ENCODE measurements at places on chromosomes 1 and 21.

GRCh38 chr1:98323906-98324358 lies 337.6 kb upstream of the SNX7 start:
- peak; percentile 73 for DNase-seq

DNA sequence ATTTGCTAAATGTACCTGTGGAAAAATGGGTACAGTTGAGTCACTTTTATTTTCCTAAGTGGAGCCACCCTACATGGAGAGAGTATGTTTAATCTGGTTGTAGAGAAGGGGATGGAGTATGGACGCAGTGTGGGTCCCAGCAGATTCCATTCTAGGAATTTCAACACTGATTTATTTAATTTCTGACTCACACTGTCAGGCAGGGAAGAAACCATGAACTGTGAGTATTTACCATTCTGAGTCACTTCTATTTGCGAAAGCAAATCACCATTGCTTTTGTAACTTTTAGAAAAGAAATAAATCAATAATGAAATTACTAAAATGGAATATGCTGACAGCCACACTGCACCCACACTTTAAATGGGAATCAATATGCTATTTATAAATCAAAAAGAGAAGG lies 339.0 kb downstream of the DSCAM start:
- DNase-seq, result no peak

DNA sequence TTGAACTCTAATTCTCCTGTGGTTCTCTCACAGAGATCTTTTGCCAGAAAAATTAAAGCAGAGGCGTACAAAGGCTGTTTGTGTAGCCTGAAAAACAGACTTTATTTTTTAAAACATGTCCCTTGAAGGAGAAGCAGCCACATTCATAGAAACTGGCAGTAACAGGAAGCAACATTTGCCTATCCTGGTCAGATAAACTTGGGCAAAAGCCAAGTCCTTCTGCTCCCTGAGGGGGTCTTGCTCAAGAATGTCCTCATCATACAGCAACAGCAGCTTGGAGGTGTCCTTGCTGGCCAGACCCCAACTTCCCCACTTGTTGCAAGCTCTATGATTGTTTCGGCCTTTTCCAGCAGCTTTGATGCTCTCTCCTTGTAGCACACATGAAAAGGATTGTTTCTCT lies 36.3 kb downstream of the MSTO1 start:
- DNase-seq, result no peak

GRCh38 chr1:18778437-18778836 lies 81.0 kb downstream of the TAS1R2 start:
- no peak for DNase-seq

GRCh38 chr1:17646444-17647280 lies 107.2 kb downstream of the ARHGEF10L start:
- no peak for DNase-seq

GRCh38 chr1:226827458-226827857 lies 43.0 kb upstream of the PSEN2 start:
- DNase-seq, result no peak

DNA sequence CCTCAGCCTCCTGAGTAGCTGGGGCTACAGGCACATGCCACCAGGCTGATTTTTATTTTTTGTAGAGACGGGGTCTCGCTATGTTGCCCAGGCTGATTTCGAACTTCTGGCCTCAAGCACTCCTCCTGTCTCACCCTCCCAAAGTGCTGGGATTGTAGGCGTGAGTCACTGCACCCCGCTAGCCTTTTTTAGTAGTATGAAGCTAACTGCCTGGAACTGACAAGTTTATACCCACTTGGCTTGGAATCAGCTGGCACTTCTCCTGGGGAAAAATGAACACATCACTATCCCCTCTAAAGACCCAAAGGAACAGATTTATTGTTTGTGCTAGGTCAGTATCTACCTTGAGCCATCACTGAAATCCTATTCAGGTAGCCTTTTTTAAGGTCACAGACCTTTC lies 19.0 kb downstream of the TMEM63A start:
- no peak for DNase-seq

DNA sequence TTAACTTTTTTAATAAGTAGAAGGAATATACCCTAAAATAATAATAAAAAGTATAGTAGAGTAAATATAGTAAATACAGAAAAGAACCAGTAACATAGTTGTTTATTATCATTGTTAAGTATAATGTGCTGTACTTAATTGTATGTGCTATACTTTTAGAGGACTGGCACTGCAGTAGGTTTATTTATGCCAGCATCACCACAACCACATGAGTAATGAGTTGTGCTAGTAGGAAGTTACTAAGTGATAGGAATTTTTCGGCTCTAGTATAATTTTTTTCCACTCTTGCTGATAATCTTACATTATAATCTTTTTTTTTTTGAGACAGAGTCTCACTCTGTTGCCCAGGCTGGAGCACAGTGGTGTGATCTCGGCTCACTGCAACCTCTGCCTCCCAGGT lies 71.6 kb downstream of the IVNS1ABP start:
- no peak for DNase-seq

DNA sequence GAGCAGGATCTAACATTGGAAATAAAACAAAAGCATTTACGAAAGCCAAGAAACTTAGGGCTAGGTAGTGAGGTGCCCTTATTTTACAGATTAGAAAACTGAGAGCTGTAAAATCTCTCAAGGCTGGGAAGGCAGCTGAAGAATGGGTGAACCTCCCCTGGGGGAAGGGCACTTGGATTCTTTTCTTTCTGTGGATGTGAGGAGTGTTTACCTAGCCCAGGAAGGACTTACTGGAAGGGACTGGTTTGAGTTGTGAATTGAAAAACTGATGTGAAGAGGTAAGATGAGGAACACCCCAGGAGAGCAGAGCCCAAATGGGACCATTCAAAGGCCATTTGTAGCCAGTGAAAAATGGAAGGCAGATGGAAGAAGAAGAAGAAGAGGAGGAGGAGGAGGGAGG lies 74.7 kb upstream of the NGF start:
- DNase-seq, result no peak

- DNase-seq, result no peak
Observed at GRCh38 chr1:92972409-92973129, 11.3 kb upstream of the DIPK1A start.

DNA sequence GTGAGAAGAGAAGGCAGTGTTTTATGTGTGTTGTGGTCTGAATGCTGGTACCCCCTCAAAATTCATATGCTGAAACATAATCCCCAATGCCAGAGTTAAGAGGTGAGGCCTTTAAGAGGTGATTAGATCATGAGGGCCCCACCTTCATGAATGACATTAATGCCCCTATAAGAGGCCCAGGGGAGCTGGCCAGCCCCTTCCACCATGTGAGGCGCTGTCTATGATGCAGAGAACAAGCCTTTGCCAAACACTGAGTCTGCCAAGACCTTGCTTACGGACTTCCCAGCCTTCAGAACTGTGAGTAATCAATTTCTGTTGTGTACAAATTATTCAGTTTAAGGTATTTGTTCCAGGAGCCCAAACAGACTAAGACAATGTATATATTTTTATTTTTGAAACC lies 20.2 kb downstream of the CAPZB start:
- DNase-seq, result no peak

GRCh38 chr1:85417876-85418275 lies 47.1 kb downstream of the DDAH1 start:
- no peak for DNase-seq

GRCh38 chr1:163758977-163759670 lies 437.4 kb downstream of the NUF2 start:
- DNase-seq, result no peak

DNA sequence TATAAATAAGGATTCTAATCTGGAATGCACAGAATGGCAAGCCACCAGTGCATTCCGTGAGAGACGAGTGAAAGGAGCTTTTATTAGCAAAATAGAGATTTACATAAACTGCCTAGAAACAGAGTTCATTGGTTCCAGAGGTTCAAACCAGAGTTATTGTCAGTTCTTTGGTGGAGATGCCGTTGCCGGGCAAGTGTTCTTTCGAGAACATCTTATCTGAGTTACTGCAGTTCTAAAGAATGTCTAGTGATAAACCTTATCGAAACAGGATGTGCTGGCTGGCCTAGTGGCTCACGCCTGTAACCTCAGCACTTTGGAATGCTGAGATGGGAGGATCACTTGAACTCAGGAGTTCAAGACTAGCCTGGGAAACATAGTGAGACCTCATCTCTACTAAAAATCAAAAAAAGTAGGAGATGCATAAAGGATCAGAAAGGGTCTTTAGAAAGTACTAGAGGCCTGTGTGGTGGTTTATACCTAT lies 19.9 kb upstream of the EVI5 start:
- peak; percentile 75 for DNase-seq

DNA sequence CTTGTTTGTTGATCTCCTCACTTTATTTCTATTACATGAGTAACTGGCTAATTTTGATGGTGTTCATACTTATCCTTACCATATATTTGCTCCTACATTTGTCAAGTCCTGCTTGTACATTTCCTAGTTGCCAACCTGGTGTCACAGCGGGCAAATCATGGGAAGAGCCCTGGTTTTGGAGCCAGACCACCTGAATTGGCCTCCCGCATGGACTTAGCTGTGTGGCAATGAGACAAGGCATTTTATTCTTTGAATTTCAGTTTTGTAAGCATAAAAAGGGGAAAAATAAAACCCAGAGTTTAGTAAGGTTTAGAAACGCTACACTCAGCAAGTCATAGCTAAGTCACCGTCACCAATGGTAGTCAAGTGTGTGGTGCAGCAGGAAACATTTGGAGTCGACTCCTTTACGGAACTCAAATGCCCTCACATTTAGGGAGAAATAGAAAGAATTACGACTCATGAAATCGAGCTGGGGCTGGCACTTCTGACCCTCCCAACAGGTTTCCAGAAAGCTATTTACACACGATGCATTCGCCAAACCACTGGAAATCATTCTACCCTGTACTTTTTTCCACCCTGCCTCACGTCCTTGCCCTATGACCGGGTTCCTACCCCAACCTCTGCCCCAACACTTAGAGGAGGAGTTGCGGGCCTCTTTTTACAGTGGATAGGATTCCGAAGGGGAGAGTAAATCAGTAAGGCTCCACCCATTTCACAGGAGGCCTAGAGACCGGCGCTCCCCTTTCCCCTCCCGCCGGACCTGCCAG lies 492 bp upstream of the PGM1 start:
- DNase-seq, result no peak

DNA sequence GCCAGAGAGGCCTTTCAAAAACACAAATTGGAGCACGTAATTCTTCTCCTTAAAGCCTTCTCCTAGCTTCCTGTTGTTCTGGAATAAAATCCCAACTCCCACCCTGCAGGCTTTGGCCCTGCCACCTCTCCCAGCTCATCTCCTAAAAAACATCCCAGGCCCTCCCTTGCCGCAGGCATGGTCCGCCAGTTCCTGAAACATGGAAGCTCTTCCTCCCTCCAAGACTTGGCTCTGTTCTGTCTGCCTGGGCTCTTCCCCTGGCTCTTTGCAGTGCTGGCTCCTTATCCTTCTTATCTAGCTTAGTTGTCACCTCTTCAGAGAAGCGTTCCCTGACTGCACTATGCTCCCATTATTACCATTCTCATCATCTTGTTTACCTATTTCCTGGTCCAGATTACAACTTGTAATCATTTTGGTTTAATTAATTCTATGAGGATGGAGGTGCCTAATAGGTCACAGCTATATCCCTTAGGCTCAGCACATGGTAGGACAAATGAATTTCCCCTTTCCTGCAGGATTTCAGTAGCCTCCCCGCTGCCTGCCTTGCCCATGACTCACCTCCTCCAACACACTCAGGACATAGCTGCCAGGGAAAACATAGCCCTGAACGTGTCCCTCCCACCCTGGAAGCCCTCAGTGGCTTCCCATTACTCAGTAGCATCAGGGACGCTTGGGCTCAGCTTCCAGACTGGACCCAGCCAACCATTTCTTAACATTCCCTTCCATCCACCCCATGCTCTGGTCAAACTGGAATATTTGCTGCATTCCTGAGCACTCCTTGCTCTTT lies 15.7 kb upstream of the IGSF21 start:
- DNase-seq, result no peak

- no peak for DNase-seq
Observed at GRCh38 chr1:200231787-200232231, 178.0 kb downstream of the ZNF281 start.

- DNase-seq, result no peak
Observed at GRCh38 chr1:236041631-236042618, 23.0 kb downstream of the NID1 start.

- no peak for DNase-seq
Observed at GRCh38 chr21:17769447-17769845, 49.7 kb downstream of the C21orf91 start.

- no peak for DNase-seq
Observed at GRCh38 chr1:111422546-111423391, 4.8 kb downstream of the OVGP1 start.

- no peak for DNase-seq
Observed at GRCh38 chr1:151512801-151513625, 1.8 kb downstream of the CGN start.

GRCh38 chr1:43531906-43532584 lies 1.4 kb downstream of the PTPRF start:
- no peak for DNase-seq

DNA sequence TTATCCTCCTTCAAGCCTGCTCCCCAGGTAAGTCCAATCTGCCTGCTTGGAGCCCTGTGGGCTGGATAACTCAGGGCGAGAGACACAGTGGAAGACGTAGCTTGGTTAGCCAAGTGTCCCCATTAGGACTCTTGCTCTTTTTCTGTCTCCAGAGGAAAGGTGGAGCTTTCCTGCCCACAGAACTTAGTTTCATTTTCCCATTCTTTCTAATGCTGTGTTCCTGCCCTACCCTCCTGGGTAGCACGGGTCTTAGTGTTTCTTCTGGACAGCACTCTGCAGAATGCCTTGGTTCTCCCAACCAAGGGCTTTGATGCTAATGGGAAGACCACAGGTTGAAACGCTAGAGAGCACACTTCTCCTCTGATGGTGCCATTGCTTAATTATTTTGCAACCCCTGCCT lies 92.5 kb upstream of the LRRC8D start:
- DNase-seq, result no peak

DNA sequence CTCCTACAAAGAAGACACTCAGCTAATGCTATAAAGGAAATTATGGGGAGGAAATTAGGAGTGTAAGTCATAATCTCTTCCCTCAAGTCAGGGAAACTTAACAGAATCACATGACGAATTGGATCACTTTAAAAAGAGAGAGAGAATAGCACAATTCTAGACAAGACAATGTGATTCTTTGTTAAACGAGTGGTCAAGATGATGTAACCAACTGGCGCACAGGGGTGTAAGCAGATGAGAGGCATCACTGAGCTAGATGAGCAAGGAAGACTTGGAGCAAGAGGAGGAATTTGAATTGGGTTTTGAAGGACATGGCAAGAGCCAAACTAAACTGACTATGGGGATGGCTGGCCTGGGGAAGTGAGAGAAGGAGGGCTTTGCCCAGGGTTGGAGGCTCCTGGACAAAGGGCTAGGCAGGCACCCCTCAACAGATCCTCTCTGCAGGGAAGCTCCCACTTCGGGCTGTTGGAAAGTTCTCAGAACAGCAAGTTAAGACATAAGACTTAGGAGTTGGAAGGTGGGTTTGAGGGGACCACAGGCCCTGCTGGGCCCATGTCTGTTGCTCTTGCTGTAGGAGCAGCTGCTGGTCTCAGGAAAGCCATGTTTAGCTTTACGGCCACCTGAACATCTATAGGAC lies 123.9 kb upstream of the GRIK3 start:
- DNase-seq, result no peak

DNA sequence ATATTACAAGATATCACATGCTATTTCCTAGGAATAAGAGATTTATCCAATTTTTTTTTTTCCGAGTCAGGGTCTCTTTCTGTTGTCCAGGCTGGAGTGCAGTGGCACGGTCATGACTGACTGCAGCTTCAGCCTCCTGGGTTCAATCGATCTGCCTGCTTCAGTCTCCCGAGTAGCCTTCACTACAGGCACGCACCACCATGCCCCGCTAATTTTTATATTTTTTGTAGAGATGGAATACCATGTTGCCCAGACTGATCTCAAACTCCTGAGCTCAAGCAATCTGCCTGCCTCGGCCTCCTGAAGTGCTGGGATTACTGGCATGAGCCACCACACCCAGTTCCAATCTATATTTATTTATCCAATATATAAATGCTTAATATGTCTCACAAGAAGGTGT lies 18.0 kb upstream of the WDTC1 start:
- DNase-seq, result no peak

Data from fibroblast of the conjunctiva (primary cell).